HFFc6 (cell line): ENCODE measurements at places on chromosomes 7 and 10. TPM values are rescaled to one million over a fixed set of nuclear protein-coding genes. Genes with fewer than 3 reads are reported as not detected.

- no peak for DNase-seq
Observed at GRCh38 chr7:141731476-141732149, 6.5 kb upstream of the SSBP1 start.

GRCh38 chr7:10128748-10129147, 844.9 kb upstream of the PHF14 start:
- DNase-seq = no peak

- DNase-seq = no peak
Observed at GRCh38 chr10:26479766-26480492, 41.8 kb downstream of the APBB1IP start.

- DNase-seq = no peak
Observed at GRCh38 chr7:3260401-3260715, 40.7 kb upstream of the SDK1 start.

- no peak for DNase-seq
Observed at GRCh38 chr10:110786172-110786571, 85.6 kb upstream of the PDCD4 start.

GRCh38 chr10:3467052-3467951, 294.7 kb upstream of the PITRM1 start:
- DNase-seq = peak; percentile 96

- DNase-seq = no peak
Observed at GRCh38 chr7:95622859-95623258, 26.5 kb upstream of the PDK4 start.

DNA sequence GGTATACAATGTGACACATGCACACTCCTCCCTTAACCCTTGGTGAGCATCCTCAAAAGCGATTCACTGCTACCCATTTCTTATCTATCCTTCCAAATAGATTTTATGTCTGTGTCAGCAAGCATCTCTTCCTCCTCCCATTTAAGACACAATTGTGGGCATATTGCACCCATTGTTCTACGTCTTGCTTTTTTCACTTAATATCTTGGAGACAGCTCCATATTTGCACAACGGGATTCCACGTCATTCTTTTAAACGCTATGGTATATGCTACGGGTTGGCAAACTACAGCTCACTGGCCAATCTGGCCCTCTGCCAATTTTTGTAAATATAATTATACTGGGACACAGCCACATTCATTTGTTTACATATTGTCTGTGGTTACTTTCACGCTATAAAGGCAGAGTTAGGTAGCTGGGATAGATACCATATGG, 88.6 kb downstream of the RNF216 start:
- peak; percentile 79 for DNase-seq

GRCh38 chr10:101289541-101289940, 60.3 kb upstream of the LBX1 start:
- no peak for DNase-seq

DNA sequence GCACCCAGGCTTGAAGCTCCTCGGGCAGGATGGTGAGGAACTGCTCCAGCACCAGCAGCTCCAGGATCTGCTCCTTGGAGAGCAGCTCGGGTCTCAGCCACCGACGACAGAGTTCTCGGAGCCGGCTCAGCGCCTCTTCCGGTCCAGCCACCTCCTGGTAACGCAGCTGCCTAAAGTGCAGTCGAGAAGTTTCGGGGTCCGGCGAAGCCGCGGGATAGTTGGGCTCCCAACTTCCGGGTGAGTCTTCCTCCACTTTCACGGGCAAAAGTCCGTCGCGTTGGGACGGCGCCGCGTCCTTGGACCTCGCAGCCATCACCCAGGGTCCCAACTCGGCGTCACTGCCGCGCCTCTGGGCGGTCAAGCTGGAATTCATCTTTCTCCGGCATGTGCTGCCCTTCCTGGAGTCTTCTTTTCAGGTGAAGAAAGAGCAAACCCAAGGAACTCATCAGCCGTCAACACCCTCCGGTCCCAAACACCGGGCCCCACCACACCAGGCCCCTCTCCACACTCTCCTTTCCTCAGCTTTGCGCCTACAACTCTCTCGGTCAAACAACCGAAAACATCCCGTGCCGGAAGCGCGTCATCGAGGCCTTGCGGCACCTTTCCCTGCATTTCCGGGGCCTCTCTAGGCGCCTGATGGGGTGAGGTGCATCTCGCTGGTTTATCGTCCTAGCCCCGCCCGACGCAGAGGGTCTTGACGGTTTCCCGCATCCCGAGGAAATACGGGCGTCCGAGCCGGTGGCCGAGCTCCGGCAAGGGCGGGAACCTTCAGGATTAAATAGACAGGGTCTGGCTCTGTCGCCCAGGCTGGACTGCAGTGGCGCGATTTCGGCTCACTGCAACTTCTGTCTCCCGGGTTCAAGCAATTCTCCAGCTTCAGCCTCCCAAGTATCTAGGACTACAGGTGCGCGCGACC, at the start of gene ZNF394:
Gene ZNF394, minus strand, starts transcription at position 561 of the 916 bp plus-strand sequence. Its CDS starts 188 bp downstream, at position 373.
- DNase-seq = peak; percentile 84

GRCh38 chr7:71768450-71768849, 636.5 kb downstream of the GALNT17 start:
- DNase-seq = no peak

GRCh38 chr7:80794631-80795573, 123.9 kb downstream of the SEMA3C start:
- no peak for DNase-seq

DNA sequence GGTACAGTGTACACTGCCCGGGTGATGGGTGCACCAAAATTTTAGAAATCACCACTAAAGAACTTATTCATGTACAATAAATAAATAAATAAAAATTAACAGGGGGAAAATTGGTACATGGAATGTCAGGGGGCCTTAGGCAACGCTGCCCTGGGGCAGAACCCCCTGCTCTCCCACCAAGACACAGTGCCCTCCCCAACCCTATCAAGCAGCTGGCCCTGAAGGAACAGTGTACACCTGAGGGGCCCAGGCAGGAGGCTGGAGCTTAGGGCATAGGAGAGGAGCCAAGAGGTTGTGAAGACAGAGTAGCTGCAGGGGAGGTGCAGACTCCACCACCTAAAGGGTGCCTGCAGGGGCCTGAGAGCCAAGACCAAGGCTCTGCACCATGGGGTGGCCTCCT, 128.8 kb downstream of the BMS1 start:
- DNase-seq = no peak

GRCh38 chr10:93445097-93445960, 36.8 kb downstream of the MYOF start:
- DNase-seq = peak; percentile 98

GRCh38 chr10:78194539-78195402, 161.1 kb downstream of the RPS24 start:
- peak; percentile 23 for DNase-seq

GRCh38 chr7:16212032-16212431, 209.3 kb downstream of the CRPPA start:
- no peak for DNase-seq

GRCh38 chr10:21473541-21473940, 51.9 kb downstream of the SKIDA1 start:
- DNase-seq = no peak

ST8SIA6 gene
- 0.12 TPM in 1 of 3 replicates, not detected in the others for total RNA-seq

IRF5 gene
- not detected in 3 replicates for total RNA-seq

HPSE2 gene
- 0.07 to 0.08 TPM in 2 of 3 replicates, not detected in the other for total RNA-seq

PDGFA gene
- 7.1 and 8.2 TPM in 2 replicates for total RNA-seq

CFAP70 gene
- 0.05 to 0.45 TPM (median 0.43 TPM) in 3 replicates for total RNA-seq
